Activated naive CD8-positive, alpha-beta T cell treated with anti-CD3 and anti-CD28 coated beads, Interleukin-2, amount 50 U/mL, for 16 hours (primary cell): ENCODE measurements at places on chromosomes 12 and 14.

GRCh38 chr14:76196980-76197695 lies 45.4 kb downstream of the GPATCH2L start:
- no peak for DNase-seq

- DNase-seq: no peak
Measured at GRCh38 chr12:82862876-82863649, 176.4 kb downstream of the TMTC2 start.

GRCh38 chr14:87522575-87522974 lies 470.4 kb downstream of the GALC start:
- no peak for DNase-seq

DNA sequence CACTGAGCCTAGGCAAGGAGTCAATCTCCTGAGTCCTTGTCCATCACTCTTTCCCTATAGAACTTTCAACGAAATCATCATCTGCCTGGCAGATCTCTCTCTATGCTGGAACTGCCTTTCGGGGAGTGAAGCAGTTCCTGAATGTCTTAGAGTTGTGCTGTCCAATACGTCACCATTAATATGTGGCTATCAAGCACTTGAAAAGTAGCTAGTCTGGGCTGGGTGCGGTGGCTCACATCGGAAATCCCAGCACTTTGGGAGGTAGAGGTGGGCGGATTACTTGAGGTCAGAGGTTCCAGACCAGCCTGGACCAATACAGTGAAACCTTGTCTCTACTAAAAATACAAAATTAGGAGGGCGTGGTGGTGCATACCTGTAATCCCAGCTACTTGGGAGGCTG lies 35.1 kb downstream of the NRDE2 start:
- no peak for DNase-seq

DNA sequence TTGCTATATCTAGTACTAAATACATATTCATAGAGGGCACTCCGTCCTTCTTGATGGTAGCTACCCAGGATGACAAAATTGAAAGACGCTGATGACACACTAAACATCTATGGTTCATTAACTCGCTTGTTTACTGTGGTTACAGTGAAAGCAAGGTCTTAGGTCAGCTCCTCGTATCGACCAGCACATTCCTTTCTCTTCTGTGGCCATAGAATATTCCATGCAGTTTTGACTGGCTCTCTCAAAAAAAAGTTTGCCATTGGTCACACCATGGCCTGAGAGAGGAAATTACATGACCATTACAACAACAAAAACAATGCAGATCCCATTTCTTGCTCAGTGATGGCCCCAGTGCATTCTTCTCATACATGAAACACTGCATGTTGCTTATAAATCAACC lies 411.4 kb upstream of the SOX5 start:
- no peak for DNase-seq

DNA sequence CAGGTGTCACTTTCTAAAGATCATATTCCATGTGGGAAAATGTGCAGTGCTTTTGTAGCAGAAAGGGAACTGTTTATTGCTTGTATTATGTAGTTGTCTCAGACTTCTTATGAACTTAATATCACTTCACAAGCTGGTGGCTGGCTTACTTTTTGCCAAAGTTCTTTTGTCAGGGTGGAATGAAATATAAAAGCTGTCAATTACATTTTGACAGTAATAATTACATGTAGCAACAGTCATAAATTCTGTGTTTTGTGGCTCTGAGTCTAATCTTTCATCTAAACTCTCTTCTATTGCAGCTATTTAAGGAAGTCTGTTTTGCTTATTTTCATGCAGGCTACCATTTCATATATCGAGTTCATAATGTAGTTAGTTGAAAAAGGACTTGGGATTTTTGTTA lies 106.6 kb downstream of the OTOGL start:
- no peak for DNase-seq

GRCh38 chr14:77077040-77077439 lies 21.0 kb upstream of the CIPC start:
- DNase-seq: no peak

DNA sequence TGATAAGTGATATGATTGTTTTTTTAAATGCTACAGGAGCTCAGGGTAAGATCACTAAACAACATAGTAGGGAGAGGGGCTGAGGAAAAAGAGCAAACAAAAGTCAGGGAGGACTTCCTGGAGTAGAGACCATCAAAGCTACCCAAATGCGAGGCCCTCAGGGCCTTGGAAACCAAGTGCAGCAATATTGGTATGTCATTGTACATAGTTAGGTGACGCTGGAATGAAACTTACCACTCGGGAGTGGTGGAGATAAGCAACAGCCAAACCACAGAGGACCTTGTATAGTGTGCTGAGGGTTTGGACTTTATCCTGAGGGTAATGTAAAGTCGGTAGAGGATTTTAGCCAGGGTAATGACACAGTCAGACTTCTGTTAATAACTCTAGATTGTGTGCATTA lies 13.8 kb downstream of the KITLG start:
- no peak for DNase-seq

GRCh38 chr12:13591059-13591458 lies 390.3 kb downstream of the GRIN2B start:
- DNase-seq: no peak

DNA sequence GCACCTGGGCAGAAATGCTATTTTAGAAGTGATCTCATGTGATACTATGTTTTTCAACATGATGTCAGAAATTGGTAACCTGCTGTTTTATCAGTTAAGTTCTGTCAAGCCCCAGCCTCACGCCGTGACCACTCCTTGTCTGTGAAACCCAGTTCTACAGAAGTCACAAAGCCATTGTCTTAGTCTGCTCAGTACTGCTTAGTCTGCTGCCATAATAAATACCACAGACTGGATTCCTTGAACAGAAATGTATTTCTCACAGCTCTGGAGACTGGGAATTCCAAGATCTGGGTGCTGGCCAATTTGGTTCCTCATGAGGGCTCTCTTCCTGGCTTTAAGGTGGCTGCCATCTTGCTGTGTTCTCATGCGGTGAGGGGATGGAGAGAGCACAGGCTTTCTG lies 176.9 kb downstream of the PRKCH start:
- no peak for DNase-seq

DNA sequence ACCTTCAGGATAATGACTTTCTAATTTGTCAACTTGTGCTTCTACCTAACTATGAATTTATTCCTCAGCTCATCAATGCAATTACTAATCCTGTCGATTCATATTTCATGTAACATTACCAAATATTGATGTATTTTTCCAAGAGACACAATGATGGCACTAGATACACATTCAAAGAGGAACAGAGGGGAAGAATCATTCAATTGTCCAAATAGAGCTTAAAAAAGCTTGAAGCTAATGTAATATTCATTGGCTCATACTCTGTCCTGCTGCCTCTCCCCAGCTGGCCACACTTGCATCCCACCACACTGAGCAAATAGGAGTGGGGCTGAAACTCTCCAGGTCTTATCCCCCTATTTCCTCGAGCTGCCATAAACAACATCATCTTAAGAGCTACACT lies 9.3 kb downstream of the TESPA1 start:
- DNase-seq: no peak

- no peak for DNase-seq
Measured at GRCh38 chr14:39428118-39428517, 4.1 kb downstream of the FBXO33 start.

- DNase-seq: peak; percentile 3
Measured at GRCh38 chr12:12562016-12562483, 613 bp downstream of the DUSP16 start.

GRCh38 chr12:118358612-118359540 lies 13.8 kb downstream of the TAOK3 start:
- no peak for DNase-seq

DNA sequence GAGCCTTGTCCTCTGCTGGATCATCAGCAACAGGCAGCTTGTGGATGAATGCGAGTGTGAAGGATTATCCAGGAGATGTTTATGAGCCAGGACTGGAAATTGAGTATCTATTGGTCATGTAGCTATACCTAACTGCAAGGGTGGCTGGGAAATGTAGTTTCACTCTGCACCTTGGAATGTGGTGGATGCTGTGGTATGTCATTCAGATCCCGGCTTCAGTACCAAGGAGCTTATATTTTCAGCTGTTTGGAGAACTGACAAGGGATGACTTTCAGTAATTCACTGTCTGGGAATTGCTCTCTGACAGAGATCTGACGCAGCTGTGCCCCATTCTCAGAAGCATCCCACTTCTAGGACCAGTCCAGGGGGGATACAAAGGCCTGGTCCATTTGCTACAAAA lies 792.3 kb upstream of the NOVA1 start:
- no peak for DNase-seq

GRCh38 chr12:60230056-60230455 lies 634.2 kb downstream of the SLC16A7 start:
- no peak for DNase-seq

DNA sequence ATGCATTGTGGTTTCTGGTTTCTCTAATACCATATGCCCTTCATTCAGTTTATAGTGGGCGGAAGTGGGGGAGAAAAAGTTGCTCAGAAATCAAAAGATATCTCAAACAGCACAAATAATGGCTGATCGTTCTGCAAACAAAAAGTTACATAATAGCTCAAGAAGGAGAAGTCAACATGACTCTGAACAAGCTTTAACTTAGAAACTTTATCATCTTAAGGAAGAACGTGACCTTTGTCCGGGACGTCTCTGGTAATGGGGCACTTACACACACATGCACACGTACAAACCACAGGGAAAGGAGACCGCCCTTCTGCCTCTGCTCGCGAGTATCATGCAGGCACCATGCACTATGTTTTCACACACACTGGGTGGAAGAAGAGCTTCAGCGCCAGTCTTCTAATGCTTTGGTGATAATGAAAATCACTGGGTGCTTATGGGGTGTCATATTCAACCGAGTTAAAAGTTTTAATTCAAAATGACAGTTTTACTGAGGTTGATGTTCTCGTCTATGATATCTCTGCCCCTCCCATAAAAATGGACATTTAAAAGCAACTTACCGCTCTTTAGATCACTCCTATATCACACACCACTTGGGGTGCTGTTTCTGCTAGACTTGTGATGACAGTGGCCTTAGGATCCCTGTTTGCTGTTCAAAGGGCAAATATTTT lies 4.7 kb downstream of the FOS start:
- DNase-seq: no peak

DNA sequence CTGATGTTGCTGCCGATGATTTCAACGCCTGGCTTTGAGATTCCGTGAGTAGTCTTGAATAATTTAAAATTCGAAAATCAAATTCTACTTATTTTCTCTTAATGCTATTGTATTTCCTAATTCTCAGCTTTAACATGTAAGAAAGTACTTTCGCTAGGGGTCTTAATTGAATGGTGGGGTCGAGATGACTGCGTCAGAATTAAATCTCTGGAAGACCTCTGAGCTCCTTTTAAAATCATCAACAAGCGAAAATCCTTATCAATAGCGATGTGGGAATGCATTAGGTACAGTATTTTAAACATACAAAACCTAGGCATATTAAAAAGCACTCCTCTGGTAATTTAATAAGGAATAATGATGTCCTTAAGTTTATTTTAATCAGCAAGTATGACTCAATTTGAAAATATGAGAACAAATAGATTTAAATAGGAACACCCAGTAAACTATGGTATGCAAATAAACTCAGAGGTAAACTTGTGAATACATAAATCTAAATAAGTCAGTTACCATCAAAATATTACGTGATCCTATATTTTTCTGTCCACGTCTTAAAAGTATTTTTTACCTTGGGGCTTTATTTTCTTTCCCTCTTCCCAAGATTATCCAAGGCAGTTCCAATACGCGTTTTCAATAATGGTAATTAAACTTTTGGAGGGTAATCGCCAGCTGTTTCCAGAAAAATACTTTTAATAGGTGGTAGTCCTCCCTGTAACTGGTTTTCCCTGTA lies 1.4 kb downstream of the FOXA1 start:
- no peak for DNase-seq

DNA sequence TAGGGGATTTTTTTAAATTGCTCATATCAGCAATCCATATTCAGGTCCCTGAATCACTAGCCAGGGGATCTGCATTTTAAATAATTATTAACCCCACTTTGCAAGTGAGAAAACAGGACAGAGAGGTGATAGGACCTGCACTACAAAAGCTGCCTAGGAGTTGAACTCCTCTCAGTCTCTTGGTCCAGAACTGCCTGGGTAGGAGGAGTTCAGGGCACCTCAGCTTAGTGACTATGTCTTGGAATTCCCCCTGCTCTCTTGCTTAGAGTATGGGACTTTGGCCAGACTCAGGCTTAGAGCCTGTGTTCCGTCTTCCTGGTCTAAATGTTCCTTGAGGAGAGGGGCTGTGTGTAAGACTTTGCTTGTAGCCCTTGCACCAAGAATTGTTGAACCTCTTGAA lies 68.2 kb upstream of the WSCD2 start:
- DNase-seq: no peak

DNA sequence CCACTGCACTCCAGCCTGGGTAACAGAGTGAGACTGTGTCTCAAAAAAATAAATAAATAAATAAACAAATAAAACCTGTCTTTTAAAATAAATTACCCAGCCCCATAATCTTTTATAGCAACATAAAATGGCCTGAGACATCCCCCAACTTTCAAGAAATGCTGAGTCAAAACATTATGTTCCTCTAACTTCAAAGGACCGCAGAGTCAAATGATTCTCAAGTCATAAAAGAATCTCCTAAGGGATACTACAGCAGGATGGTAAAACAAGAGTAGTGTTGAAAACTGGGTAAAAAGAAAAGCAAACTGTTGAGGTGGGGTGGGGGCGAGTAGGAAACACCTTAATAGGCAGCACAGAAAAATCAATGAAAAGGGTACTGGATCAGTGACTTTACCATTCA lies 9.5 kb downstream of the BLTP3B start:
- DNase-seq: no peak

- no peak for DNase-seq
Measured at GRCh38 chr14:100739306-100739705, 12.6 kb downstream of the DLK1 start.

- DNase-seq: no peak
Measured at GRCh38 chr12:92216092-92216491, 70.4 kb upstream of the BTG1 start.

- DNase-seq: no peak
Measured at GRCh38 chr14:88473791-88474190, 81.0 kb downstream of the PTPN21 start.

DNA sequence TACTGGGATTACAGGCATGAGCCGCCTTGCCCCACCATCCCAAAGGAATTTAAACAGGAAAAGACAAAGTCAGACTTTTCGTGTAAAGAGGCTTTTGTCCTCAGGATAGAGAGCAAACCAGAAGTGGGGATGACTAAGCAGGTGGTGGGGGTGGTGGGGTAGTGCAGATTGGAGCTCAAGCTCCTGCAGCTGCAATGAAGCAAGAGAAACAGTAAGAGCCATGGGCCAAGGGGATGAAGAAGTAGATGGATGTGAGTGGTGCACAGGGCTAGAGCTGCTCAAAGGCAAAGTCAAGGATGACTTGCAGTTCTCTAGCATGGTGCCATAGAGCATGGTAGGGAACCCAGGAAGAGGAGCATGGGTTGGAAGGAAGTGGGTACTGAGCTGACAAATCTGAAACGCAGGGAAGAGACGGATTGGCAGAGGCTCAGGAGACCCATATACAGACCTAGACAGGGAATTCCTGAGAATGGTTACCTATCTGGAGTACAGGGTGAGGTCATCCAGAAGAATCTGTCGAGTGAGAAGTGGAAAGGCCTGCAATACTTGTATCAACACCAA lies 11.4 kb upstream of the RNF34 start:
- no peak for DNase-seq
